ENCODE measurements at places on chromosomes 12 and 14.

GRCh38 chr12:104477510-104478390 is 21.0 kb downstream of the CHST11 start:
- DNase-seq = no peak

- no peak for DNase-seq
Measured at GRCh38 chr12:106766393-106766826, 8.1 kb upstream of the RIC8B start.

GRCh38 chr12:18239526-18239925 is 21.8 kb upstream of the PIK3C2G start:
- DNase-seq = no peak

DNA sequence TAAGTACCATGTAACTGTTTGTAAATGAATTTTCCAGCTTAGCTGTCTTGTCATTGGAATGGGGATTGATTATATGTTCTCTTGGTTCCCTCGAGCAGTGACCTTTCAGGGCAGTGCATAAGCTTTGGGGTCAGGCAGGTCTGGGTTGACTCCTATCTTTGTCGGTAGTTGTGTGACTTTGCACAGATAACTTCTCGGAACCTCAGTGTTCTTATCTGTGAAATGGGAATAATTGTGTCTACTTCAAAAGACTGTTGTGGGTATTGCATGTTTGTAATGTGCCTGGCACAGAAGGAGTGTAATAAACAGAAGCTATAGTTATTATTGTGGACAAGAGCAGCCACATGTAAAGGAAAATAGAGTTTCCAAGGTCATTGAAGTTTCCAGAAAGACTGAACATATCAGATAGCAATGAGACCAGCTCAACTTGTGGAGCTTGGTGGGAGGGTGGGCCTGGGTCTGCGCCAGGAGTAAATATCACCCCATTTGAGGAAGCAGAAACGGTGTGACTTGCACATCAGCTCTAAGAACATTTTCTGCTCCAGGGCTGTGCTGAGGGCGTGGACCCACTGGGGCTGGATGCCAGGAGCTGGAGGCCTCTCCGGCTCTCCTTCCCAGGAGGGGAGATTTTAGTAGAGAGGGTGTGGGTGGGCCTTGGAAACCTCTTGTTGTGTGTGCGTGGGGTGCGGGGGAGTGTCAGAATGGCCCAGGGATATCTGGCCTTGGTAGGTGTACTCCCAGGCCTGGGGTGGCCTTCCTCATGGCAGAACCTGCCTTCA is 19.7 kb downstream of the FOS start:
- no peak for DNase-seq

- DNase-seq = no peak
Measured at GRCh38 chr14:63174760-63175191, 29.5 kb upstream of the RHOJ start.

DNA sequence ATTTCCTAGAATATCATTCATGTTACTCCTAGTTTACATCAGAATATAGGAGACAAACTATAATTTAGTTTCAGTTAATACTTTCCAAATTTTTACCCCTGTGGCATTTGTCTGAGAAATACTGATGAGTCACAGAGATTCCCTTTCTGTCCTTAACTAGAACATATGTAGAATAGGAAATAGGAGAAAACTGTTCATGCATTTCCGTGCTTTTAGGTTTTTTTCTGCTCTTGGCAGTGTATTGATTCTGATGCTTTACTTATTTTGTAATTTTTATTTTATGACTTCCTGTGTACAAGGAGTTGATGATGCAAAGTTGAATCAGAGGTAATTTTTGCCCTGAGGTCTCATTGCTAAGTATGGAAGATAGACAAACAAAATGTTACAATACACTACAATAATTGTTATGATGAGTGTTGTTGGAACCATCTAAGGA is 23.0 kb downstream of the MNAT1 start:
- no peak for DNase-seq

- DNase-seq = no peak
Measured at GRCh38 chr14:79660053-79660939, 551.0 kb downstream of the DIO2 start.

GRCh38 chr12:75712223-75712622 is 200.8 kb upstream of the KRR1 start:
- DNase-seq = no peak

- no peak for DNase-seq
Measured at GRCh38 chr14:100666403-100666802, 60.3 kb upstream of the DLK1 start.

DNA sequence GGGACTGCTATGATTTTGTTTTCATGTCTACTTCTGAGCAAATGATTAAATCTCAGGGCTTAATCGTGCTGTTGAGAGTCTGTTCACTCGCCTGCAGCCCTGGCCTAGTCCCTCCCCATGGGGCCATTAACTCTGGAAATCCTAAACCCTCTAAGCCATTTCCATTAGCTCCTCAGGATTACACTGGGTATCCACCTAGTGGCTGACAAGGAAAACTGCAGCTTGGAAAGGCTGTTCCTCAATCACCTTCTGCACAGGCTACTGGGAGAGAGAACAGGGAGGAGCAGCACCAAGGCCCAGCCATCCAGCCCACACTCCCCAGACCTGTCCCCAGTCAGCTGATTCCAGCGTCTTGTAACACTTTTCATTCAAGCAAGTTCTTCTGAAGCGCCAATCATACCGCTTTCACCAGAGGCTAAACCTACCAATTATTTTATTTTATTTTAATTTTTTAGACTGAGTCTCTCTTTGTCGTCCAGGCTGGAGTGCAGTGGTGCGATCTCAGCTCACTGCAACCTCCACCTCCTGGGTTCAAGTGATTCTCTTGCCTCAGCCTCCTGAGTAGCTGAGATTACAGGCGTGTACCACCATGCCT is 48.7 kb downstream of the NEUROD4 start:
- DNase-seq = no peak

DNA sequence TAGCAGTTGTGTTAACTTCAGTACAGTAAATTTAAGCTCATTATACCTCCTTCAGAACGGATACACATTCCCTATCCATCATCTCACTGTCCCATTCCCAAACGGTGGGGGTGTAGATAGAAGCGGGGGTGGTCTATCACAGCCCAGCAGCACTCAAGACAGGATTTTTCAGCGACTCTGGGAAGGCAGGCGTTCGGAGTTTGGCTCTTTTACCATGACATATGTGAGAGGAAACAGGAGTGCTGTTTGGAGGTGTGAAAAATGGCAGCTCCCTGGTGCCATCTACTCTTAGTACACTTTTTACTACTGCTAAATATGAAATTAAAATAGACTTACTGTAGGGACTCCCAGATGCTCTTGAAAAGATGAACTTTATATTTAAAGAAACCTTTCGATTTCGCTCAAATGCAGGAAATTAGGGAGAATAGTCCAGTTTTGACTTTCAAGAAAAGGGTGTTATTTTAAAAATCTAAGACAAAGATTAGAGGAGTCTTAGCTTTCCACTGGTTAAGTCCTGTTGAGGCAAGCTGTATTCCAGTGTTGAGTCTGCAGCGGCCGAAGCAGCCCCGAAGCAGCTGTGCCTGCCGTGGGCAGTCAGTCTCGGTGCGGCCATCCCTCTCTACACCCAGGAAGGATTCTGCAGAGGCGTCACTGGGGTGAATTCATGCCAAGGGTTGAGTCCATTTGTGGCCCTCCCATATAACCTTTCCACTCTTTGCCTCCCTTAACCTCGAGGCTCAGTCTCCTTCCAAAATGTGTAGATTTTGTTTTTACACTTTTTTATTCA is 42.1 kb downstream of the KCNMB4 start:
- DNase-seq = no peak

- DNase-seq = no peak
Measured at GRCh38 chr12:121465921-121466793, 66.2 kb downstream of the RNF34 start.

GRCh38 chr12:3302401-3303041 is 188.5 kb upstream of the PRMT8 start:
- DNase-seq = no peak

DNA sequence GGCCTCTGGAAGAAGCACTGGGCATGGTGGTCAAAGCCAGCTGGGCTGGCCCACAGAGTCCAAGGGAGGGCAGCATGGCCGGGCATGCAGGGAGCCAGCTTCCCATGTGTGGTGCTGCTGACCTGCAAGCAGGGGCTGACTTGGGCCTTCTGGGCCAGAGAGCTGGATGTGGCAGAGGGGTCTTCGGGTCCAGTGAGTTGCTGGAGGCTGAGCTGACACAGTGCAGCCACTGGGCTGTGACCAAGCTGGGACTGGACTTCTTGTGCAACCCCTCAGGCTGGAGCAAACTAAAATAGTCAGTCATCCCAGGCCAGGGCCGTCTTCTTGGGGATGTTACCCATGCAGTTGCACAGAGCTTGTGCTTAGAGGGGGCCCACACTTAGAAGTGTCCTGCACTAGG is 7.3 kb upstream of the RIN3 start:
- no peak for DNase-seq

- DNase-seq = no peak
Measured at GRCh38 chr12:52436000-52436827, 2.0 kb upstream of the KRT75 start.

- no peak for DNase-seq
Measured at GRCh38 chr12:15485466-15485865, 163.2 kb downstream of the PTPRO start.

GRCh38 chr12:110913119-110914056 is 7.0 kb downstream of the MYL2 start:
- DNase-seq = no peak

DNA sequence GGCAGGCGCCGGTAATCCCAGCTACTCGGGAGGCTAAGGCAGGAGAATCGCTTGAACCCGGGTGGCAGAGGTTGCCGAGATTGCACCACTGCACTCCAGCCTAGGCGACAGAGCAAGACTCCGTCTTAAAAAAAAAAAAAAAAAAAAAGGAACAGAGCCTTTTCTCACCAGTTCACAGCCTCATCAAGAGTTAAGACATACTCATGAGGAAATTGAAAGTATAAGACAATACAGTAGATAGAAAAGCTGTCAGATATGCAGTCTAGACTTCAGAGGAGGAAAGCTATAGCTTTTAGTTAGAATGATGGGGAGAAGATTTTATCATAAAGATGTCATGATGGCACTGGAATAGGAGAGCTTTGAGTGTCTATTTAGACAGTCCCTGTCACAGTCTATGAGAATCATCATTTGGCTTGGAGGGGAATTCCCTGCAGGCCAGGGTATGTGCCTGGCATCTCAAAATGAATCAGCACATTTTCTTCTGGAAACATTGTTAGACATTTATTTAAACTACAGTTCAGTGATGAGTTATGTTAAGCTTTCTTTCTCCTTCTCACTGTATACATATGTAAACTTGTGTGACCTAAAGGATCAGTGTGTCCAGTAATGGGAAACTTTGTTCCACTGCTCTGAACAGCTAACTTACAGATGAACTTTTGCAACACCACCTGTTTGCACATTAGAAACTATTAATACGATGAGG is 2.9 kb upstream of the RAB35 start:
- no peak for DNase-seq

- no peak for DNase-seq
Measured at GRCh38 chr14:90296641-90297040, 35.1 kb downstream of the NRDE2 start.

- no peak for DNase-seq
Measured at GRCh38 chr14:93532541-93532940, 101.8 kb downstream of the UNC79 start.

DNA sequence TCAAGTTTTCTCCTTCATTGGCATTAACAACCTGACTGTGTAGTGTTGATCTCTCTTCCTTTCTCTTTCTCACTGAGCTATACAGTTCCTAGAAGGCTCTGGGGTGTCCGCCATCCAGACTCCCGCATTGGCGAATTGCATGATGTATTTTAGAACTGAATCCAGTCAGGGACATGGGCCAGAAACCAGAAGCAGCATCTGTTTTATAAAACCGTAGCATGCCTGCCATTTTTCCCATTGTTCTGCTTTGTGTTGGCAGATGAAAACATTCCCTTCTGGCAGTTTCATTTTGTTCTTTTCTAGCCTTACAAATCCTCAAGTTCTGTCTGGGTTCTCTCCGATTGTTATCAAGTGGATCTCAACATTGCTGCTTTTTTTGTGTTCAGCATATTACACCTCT is 268.3 kb upstream of the SEL1L start:
- DNase-seq = no peak

GRCh38 chr14:31194661-31195060 is 12.9 kb downstream of the HECTD1 start:
- DNase-seq = no peak

DNA sequence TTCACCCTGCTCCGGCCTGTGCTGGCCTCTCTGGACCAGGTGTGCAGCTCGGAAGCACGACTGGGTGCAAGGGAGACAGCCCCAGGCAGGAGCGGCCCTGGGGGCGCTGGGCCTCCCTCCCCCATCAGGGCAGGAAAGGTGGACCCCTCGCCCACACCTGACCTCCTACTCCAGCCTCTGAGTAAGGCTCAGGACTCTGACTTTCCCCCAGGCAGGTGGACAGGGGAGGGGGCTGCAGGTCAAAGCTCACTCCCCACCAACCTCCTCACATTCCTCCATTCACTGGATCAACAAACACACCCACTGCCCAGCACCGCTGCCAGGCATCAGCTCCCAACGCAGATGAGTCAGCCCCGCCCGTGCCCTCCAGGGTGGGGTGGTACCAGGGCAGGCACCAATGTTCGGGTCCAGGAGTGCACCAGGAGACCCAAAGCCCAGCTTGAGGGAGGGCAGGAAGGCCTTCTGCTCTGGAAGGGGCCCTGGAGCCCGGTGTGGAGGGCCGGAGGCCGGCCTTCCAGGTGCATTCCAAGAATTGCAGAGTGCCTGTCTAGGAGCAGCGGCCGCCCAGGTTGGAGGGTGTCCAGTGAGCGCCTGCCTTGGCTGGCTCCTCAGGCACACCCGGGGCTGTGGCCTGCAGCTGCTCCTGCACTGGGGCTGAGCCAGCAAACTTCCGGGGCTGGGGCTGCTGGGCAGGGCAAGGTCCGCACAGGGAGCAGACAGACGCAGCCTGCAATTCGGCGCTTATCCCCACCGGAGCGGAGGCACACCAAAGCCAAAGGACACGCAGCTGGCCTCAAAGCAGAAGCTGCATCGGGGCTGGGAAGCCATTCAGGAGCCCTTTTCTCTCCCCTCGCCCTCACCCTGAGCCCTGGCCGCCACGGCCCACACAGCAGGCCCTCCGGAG is 1.6 kb upstream of the INF2 start:
- no peak for DNase-seq

- DNase-seq = no peak
Measured at GRCh38 chr12:92027701-92028440, 117.8 kb downstream of the BTG1 start.

All from stimulated activated CD8-positive, alpha-beta memory T cell treated with anti-CD3 and anti-CD28 coated beads, Interleukin-15, amount 100 ng/mL, for 1 hour (primary cell).